ENCODE measurements at places on chromosomes 12 and 14.

GRCh38 chr12:14795028-14795448 is 8.2 kb downstream of the WBP11 start:
- no peak for DNase-seq

DNA sequence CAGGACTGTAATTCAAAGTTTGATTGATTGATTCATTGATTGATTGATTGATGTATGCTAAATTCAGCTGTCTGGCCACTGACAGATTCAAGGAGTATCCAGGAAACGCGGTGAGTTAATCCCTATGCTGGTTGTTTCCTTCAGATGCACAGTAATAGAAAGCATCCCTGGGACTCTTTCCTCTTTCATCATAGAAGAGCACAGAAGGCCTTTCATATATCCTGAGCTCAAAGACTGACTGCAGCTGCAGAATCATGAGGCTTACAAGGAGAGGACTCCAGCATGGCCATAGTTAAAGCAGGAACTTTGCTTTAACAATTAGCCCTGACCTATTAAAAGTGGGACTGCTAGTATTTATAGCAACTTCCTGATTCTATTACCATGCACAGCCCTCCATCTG is 187.7 kb upstream of the TMTC1 start:
- DNase-seq, result no peak

DNA sequence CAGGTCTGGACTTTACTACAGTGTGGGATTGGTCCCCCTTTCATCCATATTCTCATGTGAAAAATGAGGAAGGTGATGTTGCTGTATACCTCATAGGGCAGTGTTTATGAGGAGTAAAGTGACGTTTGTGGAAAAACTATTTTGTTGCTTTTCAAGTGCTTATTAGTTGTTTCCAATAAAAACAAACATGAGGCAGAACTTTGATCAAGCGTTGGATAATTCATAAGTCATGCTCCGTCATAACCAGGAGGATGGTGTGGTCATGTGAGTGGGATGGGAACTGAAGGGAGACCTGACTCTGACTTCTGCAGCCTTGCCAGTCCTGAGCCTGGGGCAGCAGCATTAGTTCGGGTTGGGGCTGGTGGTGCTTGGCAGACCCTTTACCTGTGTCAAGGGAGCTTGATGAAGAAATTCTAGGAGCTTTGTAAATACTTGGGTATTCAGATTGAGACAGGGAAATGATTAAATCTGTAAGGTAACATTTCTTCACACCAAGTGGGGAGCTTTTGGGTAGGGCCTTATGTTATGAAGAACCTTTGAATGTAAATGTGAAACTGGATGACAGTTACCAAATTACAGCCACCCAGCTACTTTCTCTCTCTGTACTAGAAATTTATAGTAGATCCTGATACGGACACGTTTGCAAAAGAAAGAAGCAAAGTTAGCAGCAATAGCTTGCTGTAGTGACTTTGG is 462.4 kb upstream of the RGS6 start:
- no peak for DNase-seq

DNA sequence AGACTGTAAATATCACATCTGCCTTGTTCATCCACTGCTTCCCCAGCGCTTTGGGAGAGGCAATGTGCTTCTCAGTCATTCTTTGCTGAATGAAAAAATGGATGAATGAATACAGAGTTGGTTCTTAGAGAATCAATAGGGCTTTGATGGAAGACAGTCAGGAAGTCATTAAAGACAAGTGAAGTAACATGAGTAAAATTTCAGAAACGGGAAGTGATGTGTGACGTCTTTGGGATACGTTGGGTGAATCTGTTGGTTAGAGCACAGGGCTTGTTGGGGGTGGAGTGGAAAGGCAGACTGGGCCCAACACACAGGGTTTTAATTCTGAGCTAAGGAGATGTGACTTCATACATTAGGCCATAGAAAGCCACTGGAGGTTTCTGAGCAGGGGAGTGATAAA is 39.0 kb upstream of the NRXN3 start:
- DNase-seq, result no peak

DNA sequence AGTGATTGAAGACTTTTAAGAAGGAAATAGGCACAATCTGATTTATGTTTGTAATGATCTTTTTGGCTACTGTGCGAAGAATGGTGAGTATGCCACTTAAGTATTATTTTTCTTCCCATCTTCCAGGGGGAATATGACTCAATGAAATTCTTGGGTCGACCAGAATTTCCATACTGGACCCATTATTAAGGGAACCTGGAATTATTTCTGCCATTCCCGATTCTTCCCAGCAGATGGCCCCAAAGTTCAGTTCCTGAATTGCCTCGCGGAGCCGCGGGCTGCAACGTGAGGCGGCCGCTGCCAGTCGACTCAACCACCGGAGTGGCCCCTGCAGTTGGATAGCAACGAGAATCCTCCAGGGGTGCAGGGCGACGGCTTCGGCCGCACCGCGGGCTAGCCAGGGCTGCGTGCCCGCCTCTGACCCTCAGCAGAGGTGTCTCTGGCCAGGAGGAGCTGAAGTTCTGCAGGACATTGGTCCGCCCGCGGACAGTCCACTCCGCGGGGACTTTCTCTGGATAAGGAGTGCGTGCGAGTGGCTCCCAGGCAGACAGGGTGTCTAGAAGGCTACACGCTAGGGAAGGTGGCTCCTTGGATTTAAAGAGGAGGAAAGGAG is 628 bp upstream of the TSHR start:
- DNase-seq, result peak; percentile 27

DNA sequence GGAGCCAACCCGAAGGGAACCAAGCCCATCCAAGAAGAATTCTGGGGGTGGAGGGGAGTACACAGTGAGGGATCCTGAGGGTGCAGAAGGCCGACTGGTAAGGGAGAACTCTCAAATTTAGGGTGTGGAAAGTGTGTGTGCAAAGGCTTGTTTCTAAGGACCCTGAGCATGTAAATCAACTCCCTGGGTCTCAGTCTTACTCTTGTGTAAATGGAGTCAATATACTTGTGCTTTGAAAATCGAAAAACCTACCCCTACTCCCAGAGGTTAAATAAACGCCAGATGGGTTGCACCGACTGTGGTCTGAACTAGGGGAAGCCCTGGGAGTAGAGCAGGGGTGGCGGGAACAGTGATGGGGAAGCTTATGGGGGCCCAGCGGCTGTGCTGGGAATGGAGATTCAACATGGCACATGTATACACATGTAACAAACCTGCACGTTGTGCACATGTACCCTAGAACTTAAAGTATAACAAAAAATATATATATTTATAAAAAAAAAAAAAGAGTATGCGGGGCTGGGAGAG is 6.0 kb downstream of the B4GALNT1 start:
- no peak for DNase-seq

DNA sequence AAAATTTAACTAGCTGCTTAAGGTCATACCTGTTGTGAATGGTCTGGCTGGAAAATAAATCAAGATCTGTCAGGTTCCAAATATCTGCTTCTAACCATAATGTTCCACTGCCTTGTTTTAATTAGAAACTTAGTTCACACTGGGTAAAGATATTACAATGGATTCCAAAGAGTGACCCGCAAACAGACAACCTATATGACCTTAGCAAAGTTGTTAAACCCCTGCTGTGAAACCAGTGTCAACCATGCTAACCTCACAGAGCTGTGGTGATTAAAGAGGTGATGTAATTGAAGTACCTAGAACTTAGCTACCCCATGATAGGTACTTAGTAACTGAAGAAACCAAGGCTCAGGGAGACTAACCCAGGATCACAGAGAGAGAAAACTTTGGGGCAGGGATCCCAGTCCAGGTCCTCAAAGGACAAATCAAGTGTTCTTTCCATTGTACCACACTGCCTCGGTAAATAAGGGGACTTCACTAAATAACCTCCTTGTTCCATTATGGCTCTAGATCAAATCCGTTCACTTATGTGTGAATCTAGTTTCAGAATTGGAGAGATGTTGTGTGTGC is 2.2 kb downstream of the GUCY2C start:
- no peak for DNase-seq

DNA sequence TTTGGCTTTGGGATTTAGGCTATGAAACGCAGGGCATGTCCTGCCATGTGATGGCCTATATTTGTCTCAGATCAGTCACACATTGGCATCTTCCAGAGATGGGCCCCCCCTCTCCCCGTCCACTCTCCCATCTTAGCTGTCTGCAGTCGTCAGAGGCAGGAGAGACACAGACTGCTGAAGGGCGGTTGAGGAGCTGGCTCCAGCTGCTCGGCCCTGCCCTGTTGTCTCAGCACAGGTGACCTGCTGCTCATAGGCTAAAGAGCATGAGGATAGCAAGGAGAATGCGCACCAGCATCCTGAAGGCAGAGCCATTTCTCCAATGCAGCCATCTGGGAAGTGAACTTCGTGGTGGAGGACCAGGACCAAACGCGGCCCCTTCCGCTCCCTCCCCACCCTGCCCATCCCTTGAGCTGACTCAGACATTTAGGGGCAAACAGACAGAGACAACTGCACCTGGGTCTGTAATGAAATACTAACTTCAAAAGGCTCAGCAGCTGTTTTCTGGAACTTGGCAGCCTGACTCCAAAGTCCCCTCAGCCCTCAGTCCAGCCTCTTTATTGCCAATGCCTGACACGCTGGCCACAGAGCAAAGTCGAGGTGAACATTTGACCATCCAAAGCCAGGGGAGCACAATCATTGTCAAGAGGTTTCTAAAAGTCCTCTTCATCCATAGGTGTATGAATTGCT is 22.3 kb downstream of the FZD10 start:
- no peak for DNase-seq

GRCh38 chr12:104736307-104736706 is 221.8 kb downstream of the SLC41A2 start:
- DNase-seq, result peak; percentile 48

GRCh38 chr14:67892466-67893100 is 73.0 kb downstream of the RAD51B start:
- no peak for DNase-seq

GRCh38 chr12:75042125-75042524 is 167.5 kb downstream of the KCNC2 start:
- no peak for DNase-seq

DNA sequence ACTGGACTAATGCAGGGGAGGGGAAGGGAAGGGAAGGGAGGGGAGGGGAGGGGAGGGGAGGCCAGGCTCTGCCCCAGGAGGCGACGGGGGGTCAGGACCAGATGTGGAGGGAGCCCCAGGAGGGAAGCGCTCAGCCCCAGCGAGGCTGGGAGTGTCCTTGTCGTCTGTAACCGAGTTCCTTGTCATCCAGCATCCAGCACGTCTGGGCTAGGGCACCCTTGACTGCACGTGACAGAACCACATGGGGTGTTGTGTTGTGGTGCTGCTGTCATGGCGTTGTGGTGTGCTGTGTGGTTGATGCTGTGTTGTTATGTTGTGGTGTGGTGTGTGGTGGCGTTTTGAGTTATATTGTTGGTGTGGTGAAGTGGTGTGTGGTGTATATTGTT is 28.4 kb upstream of the SFSWAP start:
- DNase-seq, result no peak

DNA sequence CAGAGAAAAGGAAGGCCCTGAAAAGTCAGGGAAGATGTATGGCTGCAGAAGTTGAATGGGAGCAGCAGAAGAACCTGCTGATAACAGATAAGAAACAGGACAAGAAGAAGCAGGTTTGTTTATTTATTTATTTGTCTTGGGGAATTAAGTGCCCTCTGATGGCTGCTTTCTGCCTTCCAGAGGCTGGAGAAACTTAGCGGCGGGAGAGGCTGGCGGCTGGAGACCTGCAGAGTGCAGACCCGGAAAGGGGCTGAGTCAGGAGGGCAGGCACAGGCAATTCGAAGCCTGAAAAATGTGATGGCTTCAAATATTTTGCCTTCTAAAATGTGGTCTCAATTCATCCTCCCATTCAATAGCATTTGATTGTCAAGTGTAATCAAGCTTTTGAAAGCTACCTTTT is 168.2 kb upstream of the GZMB start:
- DNase-seq, result no peak

DNA sequence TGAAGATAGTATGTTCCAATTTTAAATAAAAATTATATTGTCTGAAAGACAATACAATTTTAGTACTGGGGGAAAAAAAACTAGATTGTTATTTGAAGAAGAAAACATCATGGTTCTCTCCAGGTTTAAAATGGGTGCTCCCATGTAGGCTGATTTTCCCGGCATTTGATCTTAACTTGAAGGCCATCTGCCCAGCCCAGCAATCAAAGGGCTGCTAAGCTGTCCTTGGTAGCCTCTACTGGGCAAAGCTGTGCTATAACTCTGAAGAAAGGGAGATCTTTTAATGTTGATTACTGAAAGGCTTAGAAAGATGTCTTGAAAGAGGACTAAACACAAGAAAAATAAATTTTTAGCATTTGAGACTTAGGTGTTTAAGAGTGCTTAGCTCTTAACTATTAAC is 41.4 kb downstream of the CBX5 start:
- DNase-seq, result no peak

DNA sequence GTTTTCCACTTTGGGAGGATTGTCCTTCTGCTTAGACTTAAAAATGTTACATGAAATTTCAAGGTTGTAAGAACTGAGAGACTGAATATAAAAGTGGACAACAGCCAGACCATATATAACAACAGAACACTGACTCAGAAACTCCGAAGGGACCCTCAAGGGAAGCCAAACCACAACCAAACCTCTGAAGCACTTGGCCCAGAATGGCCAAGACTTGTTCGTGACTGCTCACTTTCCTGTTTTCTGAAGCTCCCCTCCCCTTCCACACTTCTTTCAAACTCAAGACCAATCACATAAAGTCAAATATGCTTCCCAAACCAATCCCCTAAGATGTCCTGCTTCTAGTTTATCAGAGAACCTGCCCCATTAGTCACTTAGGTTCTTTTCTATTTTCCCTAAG is 13.7 kb downstream of the OR6J1 start:
- DNase-seq, result no peak

- no peak for DNase-seq
These were observed 50.4 kb upstream of the TSPAN8 start for GRCh38 chr12:71208053-71208685.

DNA sequence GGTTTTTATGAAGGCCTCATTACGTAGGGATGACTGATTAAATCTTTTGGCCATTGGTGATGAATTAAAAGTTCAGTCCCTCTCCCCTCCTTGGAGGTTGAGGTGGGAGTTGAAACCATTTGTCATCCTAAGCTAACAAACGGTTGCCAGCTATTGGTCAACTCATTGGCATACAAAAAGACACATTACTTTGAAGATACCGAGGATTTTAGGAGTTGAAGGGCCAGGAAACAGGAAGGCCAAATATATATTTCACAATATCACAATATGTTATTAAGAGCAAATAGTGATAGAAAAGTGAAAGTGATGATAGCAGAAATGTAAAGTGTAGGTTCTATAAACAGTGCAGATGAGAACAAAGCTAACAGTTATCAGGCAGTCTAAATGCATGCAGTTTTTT is 24.4 kb downstream of the RCOR1 start:
- DNase-seq, result no peak
